Left renal cortex interstitium (tissue), 4 donors: ENCODE measurements at places on chromosomes 13 and 19. TPM values are rescaled to one million over a fixed set of nuclear protein-coding genes. Genes with fewer than 3 reads are reported as not detected.

DNA sequence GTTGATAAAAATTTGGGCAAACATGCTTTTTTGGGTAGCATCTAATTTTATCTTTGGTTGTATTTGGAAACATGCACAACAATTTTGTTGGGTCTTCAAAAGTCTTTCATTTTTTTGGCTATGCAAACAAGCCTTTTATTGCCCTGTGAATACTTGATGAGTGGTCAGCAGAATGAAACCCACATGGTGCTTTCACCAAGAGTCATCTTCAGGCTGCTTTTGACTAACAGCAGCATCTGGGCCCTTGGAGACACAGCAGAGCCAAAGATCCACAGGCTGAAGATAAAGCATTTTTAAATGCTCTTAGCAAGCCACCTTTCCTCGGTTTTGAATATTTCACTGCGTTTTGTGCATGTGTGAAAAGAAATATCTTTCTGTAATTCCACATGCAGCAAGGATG is 154.9 kb downstream of the FGF9 start:
- DNase-seq: no peak

DNA sequence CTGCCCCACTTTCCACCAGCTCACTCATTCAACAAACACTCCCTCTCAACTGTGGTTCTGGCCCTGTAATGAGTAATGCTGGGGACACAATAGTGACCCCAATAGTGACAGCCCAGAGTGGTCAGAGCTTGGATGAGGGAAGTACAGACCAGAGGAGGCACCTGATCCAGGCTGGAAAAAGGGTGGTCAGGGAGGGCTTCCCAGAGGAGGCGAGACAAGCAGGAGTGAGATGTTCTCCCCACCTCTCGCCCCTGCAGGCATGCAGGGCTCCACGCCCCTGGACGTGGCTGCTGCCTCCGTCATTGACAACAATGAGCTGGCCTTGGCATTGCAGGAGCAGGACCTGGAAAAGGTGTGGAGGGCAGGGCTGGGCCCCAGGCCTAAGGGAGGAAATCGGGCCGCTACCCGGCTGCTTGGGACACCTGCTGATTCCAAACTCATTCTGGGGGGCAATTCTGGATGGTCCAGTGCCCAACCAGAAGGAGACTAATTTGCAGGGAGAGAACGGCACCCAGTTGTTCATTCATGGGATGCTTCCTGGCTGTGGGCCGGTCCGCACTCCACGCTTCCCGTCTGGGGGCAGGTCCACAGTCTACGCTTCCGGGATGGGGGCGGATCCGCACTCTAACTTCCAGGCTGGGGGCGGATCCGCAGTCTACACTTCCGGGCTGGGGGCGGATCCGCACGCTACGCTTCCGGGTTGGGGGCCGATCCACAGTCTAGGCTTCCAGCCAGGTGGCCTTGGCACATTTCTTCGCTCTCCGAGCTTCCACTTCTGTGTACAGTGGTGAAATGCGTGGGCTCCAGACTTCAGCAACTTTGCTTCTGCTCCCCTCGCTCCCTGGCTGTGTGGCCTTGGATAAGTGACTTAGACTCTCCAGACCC is 63.4 kb downstream of the RYR1 start:
- DNase-seq: no peak

CEACAM16 gene
- not detected for polyA plus RNA-seq

C19orf85 gene
- not detected for polyA plus RNA-seq

TMEM255B gene
- 7.3 TPM for polyA plus RNA-seq
